Astrocyte of the hippocampus (primary cell): ENCODE measurements at places on chromosomes 16 and 17.

DNA sequence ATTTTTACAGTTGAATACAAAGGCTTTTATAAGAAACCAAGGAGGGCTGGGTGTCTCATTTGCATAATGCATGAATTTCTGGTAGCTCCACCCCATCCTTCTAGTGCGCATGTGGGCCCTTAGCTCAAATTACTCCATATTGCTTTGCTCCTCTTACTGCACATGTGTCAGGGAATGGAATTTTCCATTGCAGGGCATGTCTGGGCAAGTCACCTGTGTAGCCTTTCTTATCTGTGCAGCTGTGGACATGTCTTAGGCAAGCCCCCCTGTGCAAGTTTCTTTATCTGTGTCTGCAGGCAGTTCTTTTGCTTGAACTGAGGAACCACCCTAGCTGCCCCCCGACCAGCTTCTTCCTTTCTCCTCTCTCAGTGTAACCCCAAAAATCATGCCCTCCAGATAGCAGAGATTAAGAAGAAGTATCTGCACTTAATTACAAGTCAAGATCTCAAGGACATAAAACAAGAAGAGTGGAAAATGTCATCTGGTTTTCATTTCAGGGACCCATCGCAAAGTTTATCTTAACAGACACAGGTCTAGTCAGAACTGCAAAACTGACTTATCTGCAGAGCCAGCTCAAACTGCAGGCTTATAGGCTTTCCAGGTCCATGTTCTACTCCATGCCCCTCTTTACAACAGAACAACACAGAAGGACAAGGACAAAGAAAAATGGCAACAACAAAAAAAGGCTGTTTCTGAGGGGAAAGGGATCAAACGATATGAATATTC lies 137.9 kb upstream of the HS3ST4 start:
- peak; percentile 0 for DNase-seq

DNA sequence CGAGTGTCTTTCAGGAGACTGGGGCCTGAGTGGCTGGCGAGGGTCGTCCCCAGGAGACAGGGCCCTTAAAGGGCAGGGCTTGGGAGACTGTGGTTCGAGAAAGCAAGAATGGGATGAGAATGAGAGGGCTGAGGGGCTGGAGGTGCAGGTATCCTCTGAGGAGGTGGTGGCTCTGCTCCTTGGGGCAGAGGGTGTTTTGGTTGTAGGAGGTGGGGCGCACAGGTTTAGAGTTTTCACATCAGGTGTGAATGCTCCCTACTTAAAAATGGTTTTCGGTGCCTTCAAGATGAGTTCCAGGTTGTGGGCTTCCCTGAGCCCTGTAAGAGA lies 430 bp downstream of the BCAS3 start:
- no peak for DNase-seq

- DNase-seq = peak; percentile 19
Measured at GRCh38 chr16:89742948-89743347, 21.6 kb downstream of the ZNF276 start.

DNA sequence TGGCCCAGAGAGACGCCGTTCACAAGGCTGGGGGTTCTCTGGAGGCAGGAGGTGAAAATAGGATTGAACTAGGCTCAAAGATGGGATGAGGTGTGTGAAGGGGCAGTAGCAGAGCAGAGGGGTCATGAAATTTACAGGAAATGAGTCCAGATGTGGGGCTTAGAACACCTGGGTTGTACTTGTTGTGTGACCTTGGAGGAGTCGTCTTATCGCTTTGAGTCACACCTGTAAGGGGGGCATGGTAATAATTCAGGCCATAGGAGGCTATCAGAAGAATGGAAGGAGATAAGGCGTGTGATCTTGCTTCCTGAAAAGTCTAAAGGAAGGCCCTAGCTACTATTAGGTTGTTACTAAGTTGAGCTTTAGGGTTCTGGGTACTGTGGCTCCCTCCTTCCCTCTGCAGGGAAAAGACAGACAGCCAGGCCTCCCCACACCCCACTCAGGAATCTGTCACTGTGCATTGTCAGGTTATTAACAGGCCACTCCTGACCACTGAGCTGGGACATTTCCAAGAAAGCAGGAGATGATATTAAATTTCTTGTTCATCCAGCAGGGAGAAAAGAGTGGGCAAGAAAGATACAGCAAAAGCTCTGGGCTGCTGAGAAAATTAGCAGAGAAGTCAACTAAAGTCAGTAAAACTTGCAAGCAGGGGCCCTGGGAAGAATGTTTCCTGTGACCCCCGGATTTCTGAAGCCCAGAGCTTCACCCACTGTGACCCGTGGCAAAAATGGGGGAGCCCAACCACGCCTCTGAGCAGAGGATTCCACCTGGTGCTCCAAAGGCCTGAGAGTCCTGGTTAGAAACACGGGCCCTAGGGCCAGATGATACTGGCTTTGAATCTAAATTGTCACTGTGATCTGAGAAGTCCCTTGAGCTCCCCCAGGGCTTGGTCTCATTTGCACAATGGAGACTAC lies 6.0 kb upstream of the CDC42EP4 start:
- no peak for DNase-seq

GRCh38 chr17:69762766-69763165 lies 312.3 kb upstream of the KCNJ16 start:
- peak; percentile 28 for DNase-seq
